ENCODE measurements at places on chromosomes 16 and 17.

DNA sequence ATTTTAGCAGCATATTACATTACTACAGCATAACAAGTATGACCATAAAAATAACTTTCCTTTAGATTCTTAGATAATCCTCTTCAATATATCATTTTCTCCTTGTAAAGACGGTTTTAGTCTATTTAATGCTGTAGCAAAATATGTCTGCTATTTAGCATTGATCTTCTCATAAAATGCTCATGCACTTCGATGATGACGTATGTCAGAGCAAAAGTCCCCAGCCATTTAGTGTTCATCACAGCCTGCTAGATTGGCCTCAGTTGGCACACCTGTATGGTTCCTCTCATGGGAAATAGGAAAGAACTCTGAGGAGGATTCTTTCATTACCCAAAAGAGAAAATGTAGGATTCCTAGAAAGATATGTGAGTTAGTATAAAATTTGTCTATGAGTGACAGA lies 232.2 kb downstream of the MAP2K6 start:
- DNase-seq: no peak

DNA sequence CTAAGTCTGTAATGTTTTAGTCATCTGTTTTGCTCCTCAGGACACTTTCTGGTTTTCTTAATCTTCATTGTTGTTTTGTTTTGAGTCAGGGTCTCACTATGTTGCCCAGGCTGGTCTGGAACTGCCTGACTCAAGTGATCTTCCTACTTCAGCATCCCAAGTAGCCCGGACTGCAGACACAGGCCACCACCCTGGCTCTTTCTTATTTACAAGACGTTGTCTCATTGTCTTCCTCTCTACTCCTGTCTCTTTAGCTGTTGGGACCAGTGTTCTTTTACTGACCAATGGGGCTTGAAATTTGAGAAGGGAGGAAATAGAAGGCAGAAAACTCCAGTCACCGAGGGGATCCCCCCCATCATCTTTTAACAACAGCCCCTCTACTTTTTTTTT lies 1.2 kb downstream of the SCPEP1 start:
- no peak for DNase-seq

- no peak for DNase-seq
Measured at GRCh38 chr17:51703361-51704341, 443.3 kb downstream of the UTP18 start.

GRCh38 chr16:12082226-12082887 lies 105.8 kb downstream of the SNX29 start:
- peak; percentile 29 for DNase-seq

GRCh38 chr17:76529224-76530094 lies 8.1 kb downstream of the CYGB start:
- no peak for DNase-seq

DNA sequence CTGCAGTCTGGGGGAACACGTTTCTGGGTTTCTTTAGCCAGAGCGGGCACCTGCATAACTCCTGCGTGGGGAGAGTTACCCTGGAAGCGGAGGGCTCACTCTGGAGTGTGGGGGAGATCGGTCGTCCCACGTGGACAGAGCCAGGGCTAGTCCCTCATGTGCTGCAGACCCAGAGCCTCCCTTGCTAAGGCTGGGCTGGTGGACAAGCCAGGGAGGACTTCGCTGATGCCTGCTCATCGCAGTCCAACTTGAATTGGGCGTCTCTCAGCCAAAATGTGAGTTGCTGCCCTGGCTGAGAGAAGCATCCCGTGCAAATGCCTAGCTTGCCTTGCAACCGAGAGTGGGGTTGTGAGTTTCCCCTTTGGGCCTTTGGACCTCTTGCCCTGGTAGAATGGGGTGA lies 986 bp downstream of the CRISPLD2 start:
- DNase-seq: no peak

- no peak for DNase-seq
Measured at GRCh38 chr17:4364622-4365041, 1.8 kb downstream of the UBE2G1 start.
